GM06990 (cell line): ENCODE measurements at places on chromosomes 11 and 22.

DNA sequence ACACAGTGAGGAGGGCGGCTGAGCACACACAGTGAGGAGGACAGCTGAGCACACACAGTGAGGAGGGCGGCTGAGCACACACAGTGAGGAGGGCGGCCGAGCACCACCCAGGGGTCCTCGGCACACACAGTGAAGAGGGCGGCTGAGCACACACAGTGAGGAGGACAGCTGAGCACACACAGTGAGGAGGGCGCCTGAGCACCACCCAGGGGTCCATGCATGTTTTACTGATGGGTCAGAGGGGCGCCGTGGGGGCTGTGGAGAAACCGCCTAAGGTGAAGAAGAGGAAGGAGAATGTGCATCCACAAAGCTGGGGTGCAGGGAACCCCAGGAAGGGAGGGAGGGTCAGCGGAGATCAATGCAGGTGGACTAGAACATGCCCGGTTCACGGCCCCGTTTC lies 461.8 kb downstream of the BRD1 start:
- DNase-seq, result no peak

- DNase-seq, result no peak
Observed at GRCh38 chr11:16999116-16999515, 15.1 kb downstream of the PLEKHA7 start.

GRCh38 chr22:38531251-38531938 lies 25.3 kb upstream of the DDX17 start:
- no peak for DNase-seq

GRCh38 chr11:115611343-115611742 lies 107.1 kb upstream of the CADM1 start:
- no peak for DNase-seq

- DNase-seq, result no peak
Observed at GRCh38 chr11:69327741-69328191, 33.8 kb downstream of the MYEOV start.

GRCh38 chr11:27255447-27255828 lies 107.6 kb downstream of the CCDC34 start:
- no peak for DNase-seq

DNA sequence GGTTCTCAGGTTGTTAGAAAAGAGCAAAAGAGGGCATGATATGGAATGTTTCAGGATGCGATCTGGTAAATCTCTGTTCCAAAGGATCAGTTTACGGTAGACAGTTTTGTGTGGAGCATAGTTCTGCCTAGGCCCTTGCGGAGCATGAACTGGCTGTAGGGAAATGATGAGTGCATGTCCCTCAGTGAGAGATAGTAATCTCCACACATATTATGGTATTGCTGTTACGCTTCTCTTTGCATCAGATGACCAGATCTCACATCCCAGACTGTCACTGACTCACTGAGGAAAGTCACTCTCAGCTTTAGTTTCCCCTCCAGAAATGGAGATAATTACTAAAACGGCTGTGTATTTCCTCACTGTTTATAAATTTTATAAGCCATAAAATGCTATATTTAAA lies 836.0 kb downstream of the JRKL start:
- no peak for DNase-seq

- no peak for DNase-seq
Observed at GRCh38 chr11:1670905-1671371, 26.1 kb upstream of the KRTAP5-6 start.

DNA sequence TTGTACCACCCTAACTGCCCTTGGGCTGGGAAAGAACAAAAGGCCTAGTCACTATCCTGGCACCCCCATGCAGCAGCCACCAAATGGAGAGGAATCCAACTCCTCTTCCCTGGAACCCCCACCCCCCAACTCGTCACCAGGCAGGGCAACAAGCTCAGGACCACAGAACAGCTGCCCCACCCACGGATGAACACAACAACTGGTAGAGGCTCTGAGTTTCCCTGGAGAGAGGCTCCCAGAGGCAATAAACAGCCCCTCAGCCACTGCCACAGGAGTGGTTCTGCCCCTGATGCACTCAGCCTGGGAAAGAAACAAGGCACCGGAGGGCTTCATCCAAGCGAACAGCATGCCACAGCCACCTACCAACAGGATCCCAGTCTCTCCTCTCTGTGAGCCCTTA lies 778.4 kb upstream of the FAT3 start:
- DNase-seq, result no peak

DNA sequence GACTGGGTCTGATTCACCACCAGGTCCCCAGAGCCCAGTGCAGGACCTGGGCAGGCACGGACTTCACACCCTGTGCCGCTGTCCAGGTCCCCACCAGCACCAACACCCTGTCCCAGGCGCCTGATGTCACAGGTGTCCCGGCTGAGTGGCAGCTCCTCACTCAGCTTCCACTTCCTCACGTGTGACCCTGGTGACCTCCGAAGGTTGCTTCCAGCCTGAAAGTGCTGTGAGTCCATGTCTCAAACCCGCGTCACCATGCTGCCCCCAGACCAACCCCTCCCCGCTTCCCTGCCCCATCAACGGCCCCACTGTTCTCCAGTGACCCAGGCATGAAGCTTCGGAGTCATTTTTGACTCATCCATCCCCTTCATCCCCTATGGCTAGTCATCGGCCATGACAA lies 25.7 kb upstream of the PICK1 start:
- DNase-seq, result no peak

DNA sequence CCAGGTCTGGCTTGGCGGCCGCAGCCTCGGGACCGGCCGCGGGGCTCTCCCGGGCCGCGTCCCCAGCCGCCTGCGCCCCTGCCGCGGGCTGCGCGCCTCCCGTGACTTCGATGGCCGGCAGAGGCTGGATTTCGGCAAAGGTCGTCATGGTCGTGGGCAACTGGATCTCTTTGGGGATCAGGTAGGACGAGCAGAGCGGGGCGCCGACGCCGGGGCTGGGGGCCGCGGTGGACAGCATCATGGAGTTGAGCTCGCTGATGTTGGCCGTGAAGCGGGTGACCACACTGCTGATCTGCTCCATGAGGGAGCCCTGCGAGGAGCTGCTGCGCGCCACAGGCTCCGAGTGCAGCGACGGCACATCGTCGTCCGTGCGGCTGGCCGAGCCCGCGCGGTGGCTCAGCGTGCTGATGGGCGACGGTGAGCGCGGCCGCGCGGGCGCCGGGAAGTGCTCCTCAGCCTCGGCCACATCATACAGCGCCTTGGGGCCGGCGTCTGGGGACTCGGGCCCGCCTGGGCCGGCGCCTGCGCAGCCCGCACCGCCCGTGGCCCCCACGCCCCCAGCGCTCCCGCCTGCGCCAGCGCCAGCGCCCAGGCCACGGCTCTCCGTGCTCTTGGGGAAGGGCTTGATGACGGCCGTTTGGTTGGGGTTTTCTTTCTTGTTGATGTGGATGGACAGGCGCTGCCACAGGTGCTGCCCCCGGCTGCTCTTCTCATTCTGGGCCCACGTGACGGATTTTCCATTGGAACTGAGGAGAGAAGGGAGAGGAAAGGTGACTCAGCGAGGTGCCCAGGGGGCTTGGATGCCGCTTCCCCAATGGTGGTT lies 171.4 kb upstream of the CTSC start:
- peak; percentile 48 for DNase-seq

DNA sequence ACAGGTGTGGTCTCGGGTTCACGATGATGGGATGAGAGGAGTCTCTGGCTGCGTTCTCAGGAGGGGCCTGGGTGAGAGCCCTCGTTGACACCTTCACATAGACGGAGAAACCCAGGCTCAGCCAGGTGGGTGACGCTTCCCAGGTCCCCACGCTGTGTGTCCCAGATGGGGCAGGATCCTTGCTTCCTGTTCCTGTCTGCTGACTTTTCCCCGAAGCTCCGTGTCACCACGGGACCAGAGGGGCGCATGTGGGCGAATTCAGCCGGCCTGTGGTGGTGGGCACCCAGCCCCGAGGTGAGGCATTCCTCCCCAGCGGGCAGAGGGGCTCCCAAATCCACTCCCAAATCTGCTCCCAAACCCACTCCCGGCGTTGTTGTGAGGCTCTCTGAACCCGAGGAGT lies 732.8 kb downstream of the BRD1 start:
- DNase-seq, result no peak

GRCh38 chr11:66073669-66074068 lies 3.6 kb downstream of the PACS1 start:
- DNase-seq, result no peak

DNA sequence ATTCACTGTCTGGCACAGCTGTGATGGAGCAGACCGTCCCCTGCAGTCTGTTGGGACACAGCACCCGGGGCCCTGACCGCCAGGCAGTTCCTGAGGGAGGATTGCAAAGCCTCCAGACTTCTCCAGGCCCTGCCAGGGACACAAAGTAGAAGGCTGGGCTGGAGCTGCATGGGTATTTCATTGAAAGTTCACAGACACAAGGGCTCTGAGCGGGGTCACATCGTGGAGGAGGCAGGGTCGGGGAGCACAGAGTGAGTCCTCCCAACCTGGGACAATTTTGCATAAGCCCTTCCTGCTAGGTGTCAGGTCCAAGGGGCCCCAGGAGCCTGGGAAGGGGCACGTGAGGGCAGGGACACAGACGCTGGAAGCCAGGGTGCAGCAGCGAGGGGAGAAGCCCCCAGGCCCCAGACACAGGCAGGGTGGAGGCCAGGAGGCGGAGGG lies 15.7 kb downstream of the IFITM10 start:
- no peak for DNase-seq

DNA sequence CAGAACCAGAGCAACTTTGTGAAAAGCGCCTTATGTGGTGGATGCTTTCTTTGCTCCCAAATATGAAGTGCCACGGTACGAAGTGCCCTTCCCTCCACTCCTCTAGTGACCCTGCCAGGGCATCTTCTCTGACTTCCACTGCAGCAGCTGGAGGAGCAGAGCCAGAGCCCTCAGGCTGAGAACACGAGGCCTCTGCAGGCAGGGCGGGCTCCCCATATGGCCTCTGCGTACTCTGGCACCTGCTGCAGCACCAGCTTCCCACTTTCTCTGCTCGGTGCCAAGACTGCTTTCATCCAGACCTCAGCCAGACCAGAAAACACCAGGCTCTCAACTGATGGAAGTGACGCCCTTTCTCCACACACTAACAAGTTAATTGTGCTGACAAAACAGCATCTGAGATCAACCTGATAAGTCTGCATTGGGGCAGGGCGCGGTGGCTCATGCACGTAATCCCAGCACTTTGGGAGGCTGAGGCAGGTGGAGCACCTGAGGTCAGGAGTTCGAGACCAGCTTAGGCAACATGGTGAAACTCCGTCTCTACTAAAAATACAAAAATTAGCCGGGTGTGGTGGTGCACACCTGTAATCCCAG lies 12.8 kb downstream of the UFD1 start:
- DNase-seq, result no peak

- DNase-seq, result no peak
Observed at GRCh38 chr11:94775567-94776327, 7.6 kb downstream of the AMOTL1 start.

- no peak for DNase-seq
Observed at GRCh38 chr22:42685941-42686653, 34.6 kb downstream of the A4GALT start.

GRCh38 chr11:129998107-129998506 lies 4.5 kb downstream of the PRDM10 start:
- no peak for DNase-seq

DNA sequence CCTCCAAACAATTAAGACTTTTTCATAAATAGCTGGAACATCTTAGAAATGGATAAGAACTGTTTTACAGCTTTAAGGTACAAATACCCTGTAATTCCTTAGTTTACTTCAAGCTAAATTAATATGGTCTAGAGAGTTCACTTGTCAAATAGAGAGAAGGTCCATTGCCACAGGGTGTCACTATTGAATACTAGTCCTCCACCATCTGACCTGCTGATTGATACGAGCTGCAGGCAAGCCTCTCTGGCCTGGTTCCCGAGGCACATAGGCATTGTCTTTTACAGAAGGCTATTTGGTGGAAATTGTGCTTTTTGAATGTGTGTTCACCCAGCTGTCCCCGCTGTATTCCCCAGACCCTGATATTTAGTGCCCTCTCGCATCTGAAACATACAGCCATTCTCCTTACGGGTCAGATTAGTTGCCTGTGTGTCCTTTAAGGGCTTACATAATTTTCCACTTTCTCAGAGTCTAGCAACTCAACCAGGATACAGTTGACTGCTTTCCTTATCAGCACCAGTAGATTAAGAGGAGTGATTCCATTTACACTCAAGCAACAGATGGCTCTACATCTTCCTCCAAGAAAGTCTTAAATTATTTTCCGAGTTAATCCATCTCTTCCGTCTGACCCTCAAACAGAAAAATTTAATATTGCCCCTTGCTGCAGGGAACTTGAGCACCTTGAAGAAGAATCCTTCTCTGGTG lies 788.8 kb upstream of the FAT3 start:
- DNase-seq, result no peak

DNA sequence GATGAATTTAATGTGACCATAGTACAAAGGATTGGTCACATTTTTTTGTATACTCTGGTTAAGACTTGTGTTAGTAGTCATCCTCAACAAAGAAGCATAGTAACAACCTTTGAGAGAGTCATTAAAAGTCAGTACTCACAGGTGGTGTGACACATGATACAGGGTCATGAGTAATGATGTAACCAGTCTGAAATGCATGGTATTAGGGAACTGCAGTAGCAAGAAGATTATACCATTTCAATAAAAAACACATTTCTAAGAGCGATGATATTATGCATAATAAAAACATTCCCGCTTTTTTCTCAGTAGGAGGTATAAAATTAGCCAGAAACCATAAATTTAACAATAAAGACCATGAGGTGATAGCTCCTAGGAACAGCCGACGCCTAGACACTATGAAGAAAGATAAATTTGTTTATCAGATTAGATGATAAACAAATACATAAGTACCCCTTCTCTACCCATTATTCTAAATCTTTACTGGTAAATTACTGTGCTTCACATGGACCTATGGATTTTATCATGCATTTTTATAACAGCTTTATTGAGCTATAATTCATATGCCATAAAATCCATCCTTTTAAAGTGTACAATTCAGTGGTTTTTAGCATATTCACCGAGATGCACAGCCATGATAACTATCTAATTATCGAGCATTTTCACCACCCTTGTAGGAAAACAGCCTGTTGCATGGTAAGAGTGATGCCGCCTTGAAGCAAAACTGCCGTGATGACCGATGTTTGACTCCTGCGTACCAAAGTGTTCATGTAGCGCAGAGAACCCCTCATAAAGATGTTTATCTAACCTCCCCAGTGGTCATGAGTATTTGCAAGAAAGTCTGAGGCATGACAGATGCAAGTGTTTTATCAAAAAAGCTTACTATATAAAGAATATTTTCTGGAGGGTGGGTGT lies 41.8 kb downstream of the TMPRSS5 start:
- DNase-seq, result no peak

DNA sequence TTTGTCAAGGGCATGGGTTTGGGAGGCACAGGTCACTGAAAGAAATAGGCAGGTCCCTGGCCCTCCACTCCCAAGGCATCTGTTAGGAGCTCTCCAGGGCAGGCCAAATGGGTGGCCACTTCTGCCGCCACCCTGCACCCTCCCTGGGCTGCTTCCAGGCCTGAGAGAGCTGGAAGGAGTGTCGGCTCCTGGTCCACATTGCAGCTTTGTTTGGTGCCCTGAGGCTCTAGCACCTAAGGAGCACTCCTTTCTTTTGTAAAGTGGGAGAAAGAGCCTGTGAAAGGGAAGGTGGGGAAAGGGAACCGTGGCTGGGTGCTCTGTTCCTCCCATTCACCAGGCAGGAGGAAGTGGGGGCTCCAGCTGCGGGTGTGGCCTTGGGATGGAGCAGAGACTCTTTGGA lies 12.3 kb upstream of the FGF4 start:
- DNase-seq, result no peak

- no peak for DNase-seq
Observed at GRCh38 chr11:73365352-73366264, 10.6 kb upstream of the RELT start.
